Keratinocyte (primary cell): ENCODE measurements at places on chromosomes 7 and 10. TPM values are rescaled to one million over a fixed set of nuclear protein-coding genes. Genes with fewer than 3 reads are reported as not detected.

- no peaks in the 10 kb centered on the region for H3K27me3 ChIP-seq
- DNase-seq = no peak
- peaks cover 18% of the 10 kb centered on the region for H3K4me1 ChIP-seq
These were observed 61.1 kb downstream of the KCNMA1 start for GRCh38 chr10:77576444-77577032.

GRCh38 chr10:87804939-87805569 is 13.0 kb downstream of the ATAD1 start:
- H3K36me3 ChIP-seq = peaks cover 1% of the 10 kb centered on the region
- H3K27me3 ChIP-seq = no peaks in the 10 kb centered on the region
- no peak for DNase-seq
- H3K27ac ChIP-seq = no peak overlapping the region
- no peaks in the 10 kb centered on the region for H3K4me1 ChIP-seq
- H3K4me3 ChIP-seq = no peak overlapping the region

Gene ZRANB1
- polyA plus RNA-seq = 6.9 to 9.3 TPM (median 7.4 TPM) in 3 replicates

DNA sequence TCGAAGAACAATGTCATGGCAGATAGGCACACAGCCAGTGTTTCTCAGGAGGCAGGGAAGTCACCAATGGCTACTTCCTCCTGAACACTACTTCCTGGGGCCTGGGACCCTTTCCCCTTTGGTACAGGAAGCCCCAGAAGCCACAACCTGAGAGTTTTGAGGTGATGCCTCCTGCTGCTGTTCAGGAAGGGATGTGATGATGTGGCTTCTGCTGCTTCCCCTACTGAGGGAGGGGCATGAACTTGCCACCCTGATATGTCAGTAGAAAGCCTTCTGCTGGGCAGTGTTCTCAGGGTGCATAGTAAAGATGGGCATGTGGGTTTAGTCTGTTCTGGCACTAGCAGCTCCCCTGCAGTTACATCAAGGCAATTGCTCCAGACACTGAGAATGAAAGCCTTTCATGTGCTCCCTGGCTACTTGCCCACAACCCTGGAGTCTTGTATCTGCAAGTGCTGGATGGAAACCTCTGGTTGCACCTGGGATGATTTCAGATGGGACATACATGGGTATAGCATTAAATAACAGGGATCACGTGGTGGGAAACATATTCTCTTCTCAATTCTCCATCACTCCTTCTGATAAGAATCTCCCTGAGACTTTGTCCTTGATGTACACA is 69.3 kb downstream of the ADRA2A start:
- H3K27me3 ChIP-seq = no peaks in the 10 kb centered on the region
- no peak for DNase-seq
- no peak overlapping the region for H3K27ac ChIP-seq
- no peaks in the 10 kb centered on the region for H3K4me1 ChIP-seq
- no peak overlapping the region for H3K4me3 ChIP-seq
- H3K36me3 ChIP-seq = no peaks in the 10 kb centered on the region

DNA sequence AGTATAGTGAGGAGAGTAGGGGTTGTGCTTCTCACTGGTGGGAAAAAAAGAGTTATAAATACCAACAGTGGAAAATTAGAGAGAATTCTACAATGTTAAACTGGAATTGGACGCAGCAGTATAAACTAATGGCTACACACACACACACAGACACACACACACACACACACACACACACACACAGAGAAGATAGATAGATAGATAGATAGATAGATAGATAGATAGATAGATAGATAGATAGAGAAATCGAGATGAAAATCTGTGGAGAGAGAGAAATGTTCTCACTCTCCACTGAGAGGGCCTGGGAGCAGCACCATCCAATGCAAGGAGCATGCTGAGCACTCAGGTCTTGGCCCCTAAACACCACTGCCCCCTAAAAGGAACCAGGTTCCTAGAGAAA is 99.9 kb upstream of the LRRC4 start:
- H3K27me3 ChIP-seq = peaks cover 33% of the 10 kb centered on the region
- peaks cover 5% of the 10 kb centered on the region for H3K4me1 ChIP-seq
- no peaks in the 10 kb centered on the region for H3K36me3 ChIP-seq
- no peak for DNase-seq
- H3K4me3 ChIP-seq = no peak overlapping the region

Gene SLC26A3
- not detected in 3 replicates for polyA plus RNA-seq

DNA sequence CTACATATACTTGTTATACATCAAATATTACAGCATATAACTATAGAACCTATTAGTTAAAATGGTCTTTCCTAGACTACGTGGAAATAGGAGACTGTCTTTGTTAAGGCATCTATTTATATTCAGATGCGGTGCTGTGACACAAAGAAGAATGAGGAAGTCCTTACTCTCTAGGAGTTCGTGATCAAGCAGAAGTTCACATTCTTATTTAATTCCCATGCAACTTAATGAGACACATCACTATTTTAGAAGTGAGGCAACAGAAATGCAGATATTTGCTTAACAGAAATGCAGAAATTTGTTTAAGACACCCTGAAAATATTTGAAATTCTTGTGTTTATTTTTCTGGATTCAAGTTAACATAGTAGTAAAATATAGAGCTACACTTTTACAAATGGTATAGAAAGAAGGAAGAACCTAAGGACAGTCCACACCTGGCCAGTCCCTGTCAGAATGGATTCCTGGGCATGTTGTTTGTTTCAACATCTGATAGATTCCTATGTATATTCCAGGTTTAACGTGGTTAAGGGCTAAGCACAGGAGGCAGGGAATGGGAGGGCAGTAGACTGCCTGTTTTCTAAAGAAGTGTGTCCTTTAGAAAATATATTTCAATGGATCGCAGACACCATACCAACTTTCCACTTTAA is 70.6 kb upstream of the NXPH1 start:
- H3K4me3 ChIP-seq = no peak overlapping the region
- H3K36me3 ChIP-seq = no peaks in the 10 kb centered on the region
- no peak for DNase-seq
- H3K27me3 ChIP-seq = no peaks in the 10 kb centered on the region

GRCh38 chr10:100483876-100484666 is 21.3 kb downstream of the WNT8B start:
- no peak overlapping the region for H3K4me3 ChIP-seq
- H3K27ac ChIP-seq = no peak overlapping the region
- H3K27me3 ChIP-seq = peaks cover 31% of the 10 kb centered on the region
- peaks cover 10% of the 10 kb centered on the region for H3K4me1 ChIP-seq
- DNase-seq = no peak

Gene AP3M1
- polyA plus RNA-seq = 37.1 to 53.5 TPM (median 44.1 TPM) in 3 replicates

GRCh38 chr7:148773334-148773733 is 74.6 kb downstream of the CUL1 start:
- H3K4me1 ChIP-seq = peaks cover 14% of the 10 kb centered on the region
- no peaks in the 10 kb centered on the region for H3K27me3 ChIP-seq
- peaks cover 18% of the 10 kb centered on the region for H3K36me3 ChIP-seq
- H3K4me3 ChIP-seq = no peak overlapping the region
- peak overlapping the region; percentile 45 for H3K27ac ChIP-seq

GRCh38 chr10:74320717-74321116 is 169.7 kb downstream of the ADK start:
- peaks cover 7% of the 10 kb centered on the region for H3K36me3 ChIP-seq
- no peaks in the 10 kb centered on the region for H3K27me3 ChIP-seq
- no peaks in the 10 kb centered on the region for H3K4me1 ChIP-seq
- no peak for DNase-seq
- H3K4me3 ChIP-seq = no peak overlapping the region
- H3K27ac ChIP-seq = no peak overlapping the region

GRCh38 chr7:17939211-17939605 is 1.1 kb downstream of the SNX13 start:
- H3K4me3 ChIP-seq = peak overlapping the region; percentile 80
- H3K27ac ChIP-seq = peak overlapping the region; percentile 93
- no peaks in the 10 kb centered on the region for H3K36me3 ChIP-seq
- DNase-seq = no peak

GRCh38 chr7:55641273-55641691 is 69.0 kb upstream of the VOPP1 start:
- H3K36me3 ChIP-seq = no peaks in the 10 kb centered on the region
- H3K4me1 ChIP-seq = peaks cover 10% of the 10 kb centered on the region
- no peak overlapping the region for H3K4me3 ChIP-seq
- H3K27me3 ChIP-seq = no peaks in the 10 kb centered on the region
- peak; percentile 56 for DNase-seq
